ENCODE measurements at places on chromosomes 5 and 9.
A peak's percentile ranks its signal among the peaks of the same experiment; 100 is the strongest.

GRCh38 chr5:98786191-98786853, 12.9 kb downstream of the RGMB start:
- no peak for DNase-seq

DNA sequence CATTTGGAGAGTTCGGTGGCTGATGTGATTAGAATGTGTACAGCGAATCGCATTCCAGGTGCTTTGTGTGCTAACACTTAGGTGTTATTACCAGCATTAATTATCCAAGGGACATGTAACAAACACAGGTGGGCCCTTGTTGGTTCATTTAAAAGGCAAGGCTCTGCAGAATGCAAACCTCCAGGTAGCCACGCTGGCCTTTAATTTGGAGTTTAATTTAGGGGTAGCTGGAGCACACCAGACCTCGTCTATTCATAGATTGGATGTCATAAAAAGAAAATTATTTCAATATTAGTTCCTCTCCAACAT, 191.1 kb downstream of the MAT2B start:
- DNase-seq, result no peak

DNA sequence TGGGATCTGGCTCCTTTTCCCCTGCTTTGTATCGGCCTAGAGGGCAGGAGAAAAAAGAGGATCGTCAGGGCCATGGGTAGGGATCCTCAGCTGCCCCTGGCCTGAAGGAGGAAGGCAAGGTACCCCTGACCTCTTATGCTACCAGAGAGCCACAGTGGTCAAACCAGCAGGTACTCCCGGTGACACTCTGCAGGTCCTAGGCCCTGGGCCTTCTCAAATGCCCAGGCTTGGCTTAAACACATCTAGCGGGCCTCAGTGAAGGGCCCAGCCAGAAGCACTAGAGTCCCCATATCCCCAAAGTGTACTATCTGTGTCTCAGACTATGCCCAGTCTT, 3.5 kb downstream of the IRF1 start:
- DNase-seq, result no peak

DNA sequence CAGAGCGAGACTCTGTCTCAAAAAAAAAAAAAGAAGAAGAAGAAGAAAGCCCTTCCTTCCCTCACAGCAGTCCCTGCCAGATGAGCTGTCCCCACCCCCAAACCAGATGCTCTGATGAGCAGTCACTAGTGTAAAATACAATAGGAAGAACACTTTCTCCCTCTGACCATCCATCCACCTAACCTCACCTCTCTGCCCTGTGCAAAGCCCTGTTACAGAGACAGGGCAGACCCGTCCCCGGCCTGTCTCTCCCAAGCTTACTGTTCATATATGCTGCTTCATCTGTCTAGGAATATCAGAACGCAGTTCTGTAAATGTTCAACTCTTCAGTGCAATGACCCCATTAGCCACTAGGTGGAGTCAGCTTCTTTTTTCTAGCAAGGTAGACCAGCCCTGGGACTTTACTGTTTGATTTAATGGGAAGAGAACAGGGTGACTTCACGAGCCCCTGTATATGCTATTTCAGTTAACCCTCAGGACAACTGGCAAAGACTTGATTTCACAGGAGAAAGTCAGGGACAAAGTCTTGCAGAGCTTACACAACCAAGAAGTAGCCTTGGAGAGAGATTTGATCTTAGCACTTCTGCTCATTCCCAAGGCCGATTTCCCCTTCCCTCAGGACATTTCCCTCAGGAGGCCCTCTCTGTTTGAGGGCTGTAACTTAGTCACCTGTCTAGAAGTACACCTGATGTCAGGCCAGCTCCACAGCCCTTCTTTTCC, 14.9 kb upstream of the FGFR4 start:
- DNase-seq, result peak; percentile 67

DNA sequence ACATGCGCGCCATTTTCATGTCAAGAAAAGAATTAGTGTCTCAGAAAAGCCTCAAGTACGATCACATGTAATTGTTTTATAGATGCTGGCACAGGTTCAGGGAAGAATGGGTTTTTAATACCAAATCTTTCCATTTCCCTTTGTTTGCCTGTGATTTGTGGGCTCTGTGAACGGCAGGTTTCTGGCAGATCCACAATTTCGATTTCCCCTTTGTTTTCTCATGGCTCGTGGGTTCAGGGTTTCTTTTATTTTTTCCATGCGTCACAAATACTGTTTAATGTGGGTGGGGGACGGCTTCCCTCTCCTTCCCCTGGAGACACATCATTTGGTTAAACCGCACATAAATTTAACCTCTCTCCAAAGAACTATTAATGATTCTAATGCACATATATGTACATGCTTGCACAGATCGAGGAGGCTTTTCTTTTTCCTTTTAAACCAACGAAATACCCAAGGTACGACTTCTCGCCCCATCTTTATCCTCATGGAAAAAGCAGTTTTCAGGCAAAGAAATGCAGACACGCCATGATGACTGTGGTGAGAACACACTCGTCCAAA, 195.9 kb downstream of the SLIT3 start:
- no peak for DNase-seq

DNA sequence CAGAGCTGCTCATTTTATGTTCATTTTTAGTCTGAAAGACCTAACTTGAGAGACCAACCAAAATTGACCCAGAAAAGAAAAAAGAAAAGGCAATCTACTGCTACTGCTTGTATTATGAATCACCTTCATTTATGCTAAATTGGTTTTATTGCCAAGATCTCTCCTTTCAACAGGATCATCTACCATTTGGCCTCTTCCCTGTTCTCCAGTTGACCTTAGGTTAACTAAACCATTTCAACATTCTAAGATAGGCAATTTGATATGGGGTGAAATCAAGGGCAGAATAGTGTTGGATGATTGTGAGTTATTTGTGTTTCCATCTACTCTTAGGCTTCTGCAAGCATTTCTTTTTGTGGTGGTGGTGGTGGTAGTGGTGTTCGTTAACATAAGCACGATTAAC, 48.3 kb upstream of the POU4F3 start:
- DNase-seq, result no peak

DNA sequence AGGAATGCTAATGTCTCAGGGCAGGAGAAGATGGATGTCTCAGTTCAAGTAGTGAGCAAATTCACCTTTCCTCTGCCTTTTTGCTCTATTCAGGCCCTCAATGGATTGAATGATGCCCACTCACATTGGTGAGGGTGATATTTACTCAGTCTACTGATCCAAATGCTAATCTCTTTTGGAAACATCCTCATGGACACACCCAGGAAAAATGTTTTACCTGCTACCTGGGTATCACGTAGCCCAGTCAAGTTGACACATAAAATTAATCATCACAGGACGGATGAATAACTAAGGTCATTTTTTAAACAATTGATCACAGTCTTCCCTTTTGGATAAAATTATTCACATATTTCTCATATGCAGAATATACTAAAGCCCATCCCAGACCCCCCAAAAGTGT, 63.0 kb upstream of the JAK2 start:
- DNase-seq, result no peak

GRCh38 chr5:106094839-106095238, 1575.9 kb downstream of the EFNA5 start:
- DNase-seq, result no peak

DNA sequence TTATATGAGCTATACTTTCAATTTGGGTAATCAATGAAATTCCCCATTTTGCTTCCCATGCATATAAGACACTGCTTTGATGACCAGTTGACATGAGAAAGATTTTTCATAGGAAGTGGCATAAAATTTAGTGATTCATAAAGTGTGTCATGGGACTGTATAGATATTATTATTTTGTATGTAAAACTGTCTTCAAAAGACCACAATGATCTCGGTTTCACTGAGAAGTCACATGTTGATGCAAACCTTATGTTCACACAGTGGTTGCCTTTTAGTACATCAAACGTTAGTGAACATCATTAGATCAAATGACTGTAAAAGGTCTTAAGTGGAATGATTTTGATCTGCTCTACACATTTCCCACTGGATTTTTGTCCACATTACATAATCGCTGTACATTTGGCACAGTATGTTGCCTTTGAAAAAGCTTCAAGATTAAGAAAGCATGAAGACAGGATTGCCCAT, 349.2 kb upstream of the MEF2C start:
- no peak for DNase-seq

DNA sequence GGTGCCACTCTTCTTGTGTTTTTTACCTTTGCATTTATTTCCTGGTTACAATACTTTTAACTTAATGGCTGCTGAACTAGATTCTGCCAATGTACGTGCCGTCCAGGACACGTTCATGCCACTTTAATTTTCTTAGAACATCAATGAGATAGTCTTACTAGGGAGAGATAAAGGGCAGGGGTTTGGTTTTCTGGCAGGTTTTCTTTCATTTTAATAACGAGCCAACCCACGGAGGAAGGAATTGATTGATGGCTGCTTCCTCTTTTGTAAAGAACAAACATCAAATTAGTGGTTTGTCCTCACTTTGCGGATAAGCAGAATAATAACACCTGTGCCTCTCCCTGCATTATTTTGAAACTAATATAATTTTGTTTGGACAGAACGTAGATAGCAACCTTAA, 135.7 kb downstream of the DOCK8 start:
- DNase-seq, result no peak

DNA sequence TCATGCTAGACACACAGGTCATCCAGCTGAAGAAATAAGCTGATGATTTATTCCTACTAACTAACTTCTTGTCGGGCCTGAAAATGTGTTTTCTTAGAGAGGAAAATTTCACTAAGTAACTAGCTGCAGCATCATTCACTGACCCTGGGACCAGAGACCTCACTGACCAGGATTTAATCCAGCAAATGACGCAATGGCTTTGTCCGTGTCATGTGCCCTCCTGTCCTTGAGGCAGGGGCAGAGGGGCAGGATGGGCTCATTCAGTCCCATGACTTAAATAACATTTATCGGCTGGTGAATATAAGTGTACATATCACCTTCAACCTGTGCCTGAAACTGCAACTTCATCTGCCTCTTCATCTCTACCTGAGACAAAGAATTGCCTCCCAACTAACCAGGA, 154.8 kb downstream of the SEMA5A start:
- DNase-seq, result no peak

DNA sequence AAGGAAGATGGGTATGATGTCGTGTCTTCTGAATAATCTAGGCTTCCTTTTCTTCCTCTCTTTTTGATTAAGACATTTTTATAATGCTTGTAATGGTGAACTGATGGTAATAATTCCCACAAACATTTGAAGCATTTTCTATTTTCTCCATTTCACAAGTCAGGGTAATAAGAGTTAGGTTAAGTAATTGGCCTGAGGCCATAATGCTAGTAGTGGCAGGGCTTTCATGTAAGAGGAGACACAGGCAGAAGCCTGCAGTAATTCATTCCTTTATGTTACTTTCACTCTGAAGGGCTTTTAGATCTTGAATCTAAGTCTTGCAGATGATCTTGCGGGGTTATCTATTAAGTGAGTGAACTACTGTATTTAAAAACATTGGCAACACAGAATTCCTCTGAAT, 374.9 kb downstream of the MAT2B start:
- no peak for DNase-seq

DNA sequence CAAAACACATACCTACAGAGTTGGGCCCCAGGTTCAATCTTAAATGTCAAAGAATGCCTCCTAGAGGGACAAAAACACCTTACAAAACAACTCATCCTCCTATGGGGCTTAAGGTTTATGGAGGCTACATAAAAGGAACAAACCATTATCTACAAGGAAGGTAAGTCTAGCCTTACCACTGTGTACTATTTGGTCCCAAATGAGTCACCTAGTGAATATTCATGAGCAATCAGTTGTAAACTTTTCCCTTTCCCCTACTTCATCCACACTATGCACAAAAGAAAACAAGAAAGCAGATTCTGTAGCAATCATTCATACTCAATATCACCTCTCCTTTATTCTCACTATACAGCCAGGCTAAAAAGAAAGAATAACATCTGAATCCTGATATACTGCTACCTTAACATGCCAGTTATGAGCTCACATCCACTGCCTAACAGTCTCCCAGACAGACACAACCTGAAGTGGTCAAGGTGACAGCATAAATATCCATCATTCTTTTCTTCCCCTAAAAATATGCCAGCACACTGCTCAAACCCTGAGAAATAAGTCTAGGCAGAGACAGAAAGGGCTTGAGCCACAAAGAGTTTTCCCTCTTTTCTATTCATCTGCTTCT, 6.2 kb downstream of the OXCT1 start:
- DNase-seq, result no peak

DNA sequence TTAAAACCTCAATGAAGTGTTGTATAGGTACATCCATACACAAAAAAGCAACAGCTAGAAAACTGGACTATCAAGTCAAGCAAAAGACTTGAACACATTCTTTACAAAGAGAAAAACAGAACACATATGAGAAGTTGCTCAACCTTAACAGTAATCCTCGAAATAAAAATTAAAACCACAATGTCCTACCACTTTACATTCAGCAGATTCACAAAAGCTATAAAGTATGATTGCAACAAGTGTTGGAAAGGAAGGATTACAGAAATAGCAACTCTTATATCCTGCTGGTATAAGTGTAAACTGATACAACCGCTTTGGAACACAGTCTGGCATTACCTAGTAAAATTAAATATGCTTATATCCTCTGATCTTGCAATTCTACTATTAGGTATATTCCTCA, 28.5 kb upstream of the GOLGA1 start:
- DNase-seq, result no peak

- no peak for DNase-seq
These were observed 896.6 kb downstream of the TLE1 start for GRCh38 chr9:80792726-80793125.

DNA sequence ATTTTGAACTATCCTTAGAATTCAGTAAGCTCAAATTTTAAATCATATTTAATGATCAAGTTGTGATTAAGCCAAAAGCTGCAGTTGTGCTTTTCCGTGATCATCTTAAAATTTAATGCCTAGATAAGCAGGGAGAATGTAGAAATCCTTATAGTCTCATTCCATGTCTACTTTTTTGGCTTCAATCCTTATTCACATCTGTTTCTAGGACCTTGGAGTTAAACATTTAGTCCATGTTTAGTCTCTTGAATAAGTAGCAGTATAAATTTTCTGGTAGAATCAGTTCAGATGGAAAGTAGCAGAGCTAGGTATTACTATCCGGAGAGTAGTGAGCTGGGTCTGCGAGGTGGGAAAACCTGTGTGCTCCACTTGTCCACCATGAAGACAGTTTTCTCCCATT, 59.3 kb upstream of the RIOK2 start:
- no peak for DNase-seq

DNA sequence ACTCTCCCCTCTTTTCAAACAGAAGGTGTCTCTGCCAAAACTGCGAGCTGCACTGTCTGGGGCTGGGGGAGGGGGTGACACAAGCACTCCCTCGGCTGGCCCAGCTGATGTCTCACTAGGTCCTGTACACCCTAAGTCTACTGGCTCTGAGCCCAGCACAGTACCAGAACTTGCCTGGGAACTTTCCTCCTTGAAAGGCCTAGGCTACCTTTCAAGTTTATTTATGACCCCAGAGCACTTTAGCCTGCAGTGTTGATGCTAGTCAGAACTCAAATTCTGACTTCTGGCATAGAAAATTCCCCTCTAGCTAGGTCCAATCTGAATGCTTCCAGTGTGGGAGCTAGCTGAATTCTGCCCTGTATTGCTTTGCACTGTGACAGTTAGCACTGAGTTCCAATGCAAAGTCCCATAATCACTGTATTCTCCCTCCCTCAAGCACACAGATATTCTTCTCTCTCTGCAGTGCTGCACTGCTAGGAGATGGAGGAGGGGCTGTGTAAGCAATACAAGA, 10.5 kb downstream of the LURAP1L start:
- no peak for DNase-seq

All from stimulated activated CD4-positive, alpha-beta T cell treated with anti-CD3 and anti-CD28 coated beads, Interleukin-4, amount 100 ng/mL, for 48 hours (primary cell).